Nephron progenitor cell (in vitro differentiated cells): ENCODE measurements at places on chromosomes 1 and 21.

GRCh38 chr21:26374817-26375216 lies 198.3 kb downstream of the CYYR1 start:
- no peak for DNase-seq

DNA sequence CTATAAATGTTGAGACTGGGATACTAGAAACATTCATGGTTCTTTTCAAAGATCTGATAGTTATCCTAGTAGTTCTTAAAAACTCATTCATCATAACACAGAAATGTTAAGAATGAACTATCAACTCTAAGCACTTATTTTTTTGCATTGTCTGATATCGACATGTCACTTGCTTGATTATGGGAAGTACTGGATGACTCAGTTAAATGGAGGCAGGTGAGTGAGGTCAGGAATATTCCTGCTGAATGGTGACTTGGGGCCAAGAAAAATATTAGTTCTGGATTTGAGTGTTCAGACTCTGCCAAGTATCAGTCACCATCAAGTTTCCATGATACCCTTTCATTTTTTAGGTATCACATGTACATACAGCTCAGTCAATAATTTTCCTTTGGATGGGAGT lies 63.6 kb downstream of the NEK7 start:
- no peak for DNase-seq

DNA sequence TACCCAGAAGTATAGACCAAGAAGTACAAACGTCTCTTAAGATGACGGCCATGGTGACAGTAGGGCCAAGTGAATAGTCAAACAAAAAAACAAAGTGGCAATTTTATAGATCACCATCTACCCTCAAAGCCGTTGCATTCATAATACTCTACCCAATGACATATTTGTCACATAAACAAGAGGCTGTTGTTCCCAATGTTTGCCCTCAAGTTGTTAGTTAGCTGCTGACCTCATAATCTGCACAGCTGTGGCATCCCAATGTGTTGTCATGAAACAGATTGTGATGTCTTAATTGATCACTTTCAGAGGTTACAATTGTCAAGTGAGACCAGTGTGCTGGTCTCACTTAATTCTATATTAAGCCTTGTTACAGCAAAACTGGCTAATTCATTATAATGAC lies 333.8 kb downstream of the ST6GALNAC3 start:
- no peak for DNase-seq

- DNase-seq, result no peak
These were observed 72.8 kb upstream of the HSD17B7 start for GRCh38 chr1:162717548-162718184.
